ENCODE measurements at places on chromosomes 11 and 22.

GRCh38 chr11:93320230-93320629 is 10.3 kb upstream of the DEUP1 start:
- DNase-seq: no peak

DNA sequence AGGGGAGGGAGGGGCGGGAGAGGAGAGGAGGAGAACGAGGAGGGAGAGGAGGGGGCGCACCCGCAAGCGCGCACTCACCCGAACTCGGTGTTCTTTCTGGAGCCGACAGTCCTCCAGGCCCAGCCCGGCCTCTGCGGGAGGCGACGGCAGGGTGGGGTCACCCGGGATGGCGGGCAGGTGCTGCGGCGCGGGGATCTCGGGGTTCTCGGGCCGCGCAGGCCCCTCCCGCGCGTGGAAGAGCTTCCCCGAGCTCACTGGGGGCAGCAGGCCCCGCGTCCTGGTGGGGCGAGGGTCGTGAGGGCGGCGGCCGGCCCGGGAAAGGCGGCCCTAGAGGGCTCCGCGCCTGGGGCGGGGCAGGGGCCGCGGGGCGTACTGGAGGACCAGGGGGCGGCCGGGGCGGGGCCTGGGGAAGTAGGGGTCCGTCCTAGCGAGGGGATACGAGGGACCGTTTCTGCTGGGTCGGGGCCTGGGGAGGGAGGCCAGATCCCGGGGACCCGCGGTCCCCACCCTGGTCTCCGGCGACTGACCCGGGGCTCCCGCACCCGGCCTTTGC is 5.2 kb downstream of the LMNTD2 start:
- no peak for DNase-seq

GRCh38 chr11:70142221-70142875 is 60.7 kb upstream of the FADD start:
- DNase-seq: no peak

DNA sequence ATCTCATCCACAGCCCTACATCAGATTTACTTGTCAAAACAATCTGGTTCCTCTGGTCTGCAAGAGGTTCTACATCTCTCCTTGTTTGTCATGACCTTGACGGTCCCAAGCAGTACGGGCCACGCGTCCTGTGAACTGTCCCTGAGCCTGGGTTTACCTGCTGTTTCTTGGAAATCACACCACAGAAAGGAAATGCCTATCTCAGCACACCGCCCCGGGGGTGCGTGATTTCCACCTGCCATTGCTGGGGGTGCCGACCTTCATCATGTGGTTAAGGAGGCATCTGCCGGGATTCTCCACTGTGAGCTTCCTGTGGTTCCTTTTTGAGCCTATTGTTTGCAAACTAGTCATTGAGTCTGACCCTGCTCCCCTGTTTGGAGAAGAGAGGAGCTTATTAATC is 1363.4 kb downstream of the BRD1 start:
- no peak for DNase-seq

DNA sequence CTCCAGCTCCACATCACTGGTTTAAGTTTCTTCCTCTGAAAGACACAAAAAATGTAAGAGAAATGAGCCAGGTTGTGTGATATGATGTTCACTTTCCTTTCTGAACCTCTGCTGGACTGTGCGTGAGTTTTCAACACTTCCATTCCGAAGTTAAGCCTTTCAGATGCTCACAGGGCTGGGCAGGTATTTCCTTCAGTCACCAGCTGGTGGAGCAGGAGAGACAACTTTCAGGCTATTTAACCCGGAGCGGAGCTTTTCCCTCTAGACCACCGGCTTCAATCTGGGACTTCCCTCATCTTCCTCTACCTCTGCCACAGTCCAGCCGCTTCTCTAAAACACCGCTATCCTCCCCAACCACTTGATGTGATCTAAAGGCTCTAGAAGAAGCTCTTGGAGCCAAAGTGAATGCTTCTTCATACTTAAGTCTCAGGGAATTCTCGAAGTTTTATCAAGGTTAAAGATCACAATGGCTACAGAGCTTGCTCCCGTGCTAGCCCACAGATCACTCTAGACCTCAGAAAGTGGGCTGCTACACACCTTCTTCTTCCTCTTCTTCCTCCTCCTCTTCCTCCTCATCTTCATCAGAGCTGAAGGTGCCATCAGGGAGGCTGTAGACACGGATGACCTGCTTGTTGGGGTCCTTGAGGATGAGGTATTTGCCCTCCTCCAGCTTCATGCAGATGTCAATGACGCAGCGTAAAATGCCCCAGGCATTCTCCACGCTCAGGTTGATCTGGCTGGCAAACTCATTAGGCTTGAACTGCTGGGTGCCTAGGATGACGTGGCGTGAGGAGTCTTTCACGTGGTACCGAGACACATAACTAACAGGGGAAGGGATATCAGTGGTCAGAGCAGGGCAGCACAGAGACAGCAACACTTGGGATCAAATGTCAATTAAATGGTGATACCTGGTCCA is 4.4 kb upstream of the FOXRED2 start:
- DNase-seq: peak; percentile 4

DNA sequence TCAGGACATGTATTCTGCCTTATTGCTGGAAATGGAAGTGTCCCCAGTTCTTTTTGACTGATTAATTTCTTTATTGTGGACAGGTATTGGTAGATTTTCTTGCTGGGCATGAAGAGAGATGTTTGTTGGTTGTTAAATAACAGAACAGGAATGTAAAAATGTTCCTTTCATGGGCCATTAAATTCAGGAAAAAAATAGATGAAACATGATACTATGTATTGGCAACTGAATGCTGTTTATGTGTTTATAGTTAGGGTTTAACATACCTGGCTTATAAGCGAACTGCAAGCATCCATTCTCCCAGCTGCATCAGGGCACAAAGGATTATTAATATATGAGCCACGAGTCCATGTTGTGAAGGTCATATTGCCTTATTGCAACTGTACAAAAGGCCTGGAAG is 368.5 kb downstream of the NELL1 start:
- DNase-seq: no peak

- no peak for DNase-seq
These were observed 14.3 kb upstream of the AIFM3 start for GRCh38 chr22:20952544-20953341.

GRCh38 chr11:33116535-33116934 is 44.7 kb downstream of the CSTF3 start:
- no peak for DNase-seq

GRCh38 chr11:100397401-100397800 is 289.7 kb upstream of the ARHGAP42 start:
- no peak for DNase-seq

GRCh38 chr11:97364047-97364446 is 974.2 kb downstream of the JRKL start:
- no peak for DNase-seq

DNA sequence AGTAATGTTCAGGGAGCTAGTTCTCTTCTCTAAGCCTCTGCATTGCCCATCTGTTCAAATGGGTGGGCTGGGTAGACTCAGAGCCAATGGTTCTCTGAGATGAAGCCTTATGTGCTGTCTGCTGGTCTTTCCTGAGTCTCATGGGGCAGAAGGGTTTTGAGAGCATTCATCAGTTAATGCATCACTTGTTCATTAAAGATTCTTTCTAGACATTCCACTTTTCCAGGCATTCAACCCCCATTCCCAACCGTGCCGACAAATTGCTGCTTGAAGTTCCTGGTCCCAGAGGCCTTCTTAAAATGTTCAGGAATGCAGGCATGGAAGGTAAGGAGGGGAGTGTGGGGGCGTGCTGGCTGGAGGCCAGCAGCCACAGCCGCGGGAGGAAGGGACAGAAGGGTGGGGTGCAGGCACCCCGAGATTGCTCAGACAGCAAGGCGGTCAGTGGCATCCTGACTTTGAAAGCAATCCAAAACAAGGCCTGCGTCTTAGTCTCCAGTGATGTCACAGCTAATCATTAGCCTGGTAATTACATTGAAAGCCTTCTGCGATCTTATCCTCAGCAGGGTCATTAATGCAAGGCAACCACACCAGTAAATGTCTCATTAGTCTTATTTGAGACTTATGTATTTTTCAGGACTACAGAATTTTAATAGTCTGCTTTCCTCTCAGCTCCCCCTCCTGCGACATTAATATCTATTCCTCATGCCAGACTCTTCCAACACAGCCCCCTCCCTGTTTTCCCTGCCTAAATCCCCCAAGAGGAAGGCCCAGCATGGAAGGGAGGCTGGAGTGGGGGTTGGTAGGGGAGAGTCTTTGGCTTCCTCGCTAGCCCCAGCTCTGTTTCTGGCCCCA is 328.8 kb downstream of the MIAT start:
- no peak for DNase-seq

GRCh38 chr11:128688896-128689546 is 4.9 kb upstream of the FLI1 start:
- no peak for DNase-seq

DNA sequence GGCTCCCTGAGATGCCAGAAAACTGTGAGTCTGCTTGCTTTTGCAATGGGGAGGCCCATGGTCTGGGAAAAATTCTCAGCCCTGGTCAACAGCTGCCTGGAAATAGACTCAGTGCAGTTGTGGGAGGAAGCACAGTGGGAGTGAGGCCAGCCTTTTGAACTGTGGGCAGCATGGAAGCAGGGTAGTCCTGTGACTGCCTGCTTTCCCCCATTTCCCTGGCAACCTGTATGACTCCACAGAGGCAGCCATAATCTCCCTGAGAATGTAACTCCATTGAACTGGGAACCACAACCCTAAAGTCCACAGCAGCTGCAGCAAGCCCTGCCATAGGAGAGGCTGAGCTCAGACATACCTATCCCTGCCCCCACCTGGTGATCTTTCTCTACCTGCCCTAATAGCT is 494.6 kb upstream of the FAT3 start:
- DNase-seq: no peak

DNA sequence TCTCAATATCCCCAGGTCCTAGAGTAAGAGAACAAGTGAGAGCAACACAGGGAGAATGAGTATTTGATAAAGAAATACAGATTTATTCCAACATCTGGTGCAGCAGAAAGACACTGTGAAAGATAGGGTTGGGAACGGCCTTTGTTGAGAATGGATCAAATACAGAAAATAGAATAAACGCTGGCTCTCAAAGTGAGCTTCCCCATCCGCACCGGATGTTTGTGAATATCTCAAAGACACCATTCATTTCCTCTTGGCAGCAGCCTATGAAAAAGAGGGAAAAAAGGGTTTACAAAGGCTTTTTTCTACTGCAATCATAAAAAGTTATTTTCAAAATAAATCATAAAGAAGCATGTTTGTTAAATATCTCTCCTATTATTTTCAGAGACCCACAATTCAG is 279.3 kb downstream of the CASP12 start:
- DNase-seq: no peak

- DNase-seq: no peak
These were observed 13.8 kb upstream of the TFIP11 start for GRCh38 chr22:26525946-26526564.

GRCh38 chr22:44311855-44312170 is 938 bp downstream of the SHISAL1 start:
- no peak for DNase-seq

- DNase-seq: no peak
These were observed 3.7 kb downstream of the FAM180B start for GRCh38 chr11:47589977-47590861.

DNA sequence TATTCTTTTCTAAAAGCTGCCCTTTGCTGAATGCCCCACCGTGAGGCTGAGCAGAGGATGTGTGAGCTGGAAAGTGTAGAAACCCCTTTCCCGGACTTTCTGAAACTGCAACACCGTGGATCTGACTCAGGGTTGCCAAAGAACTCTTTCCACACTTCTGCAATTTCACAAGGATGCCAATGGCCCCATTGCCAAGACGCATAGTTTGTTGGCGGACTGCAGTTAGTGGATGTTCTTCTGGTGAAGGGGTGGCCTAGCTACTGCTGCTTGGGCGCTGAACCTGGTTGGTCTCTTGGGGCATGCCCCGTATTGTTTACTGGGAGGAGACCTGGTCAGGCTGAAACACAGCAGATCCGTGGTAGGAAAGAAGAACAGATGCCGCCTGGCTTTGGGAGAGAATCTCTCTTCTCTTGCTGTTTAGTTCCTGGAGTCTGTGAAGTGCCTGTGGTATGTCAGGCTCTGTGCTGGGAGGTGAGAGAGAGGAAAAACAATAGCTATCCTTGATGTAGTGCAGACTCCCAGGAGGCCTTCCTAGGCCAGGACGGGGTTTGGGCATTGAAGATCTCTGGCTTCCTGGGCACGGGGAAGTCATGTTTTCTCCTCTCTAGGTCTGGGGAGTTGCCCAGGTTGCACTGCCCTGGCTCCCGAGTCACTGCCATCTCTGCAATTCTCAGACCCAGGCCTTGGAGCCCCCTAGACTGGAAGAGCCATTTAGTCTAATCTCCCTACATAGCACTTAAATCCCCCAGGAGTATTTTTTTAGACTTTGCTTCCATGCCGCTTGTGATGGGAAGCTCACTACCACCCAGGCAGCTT is 26.9 kb downstream of the CD82 start:
- no peak for DNase-seq

- no peak for DNase-seq
These were observed 56.8 kb downstream of the CD82 start for GRCh38 chr11:44622190-44622650.

DNA sequence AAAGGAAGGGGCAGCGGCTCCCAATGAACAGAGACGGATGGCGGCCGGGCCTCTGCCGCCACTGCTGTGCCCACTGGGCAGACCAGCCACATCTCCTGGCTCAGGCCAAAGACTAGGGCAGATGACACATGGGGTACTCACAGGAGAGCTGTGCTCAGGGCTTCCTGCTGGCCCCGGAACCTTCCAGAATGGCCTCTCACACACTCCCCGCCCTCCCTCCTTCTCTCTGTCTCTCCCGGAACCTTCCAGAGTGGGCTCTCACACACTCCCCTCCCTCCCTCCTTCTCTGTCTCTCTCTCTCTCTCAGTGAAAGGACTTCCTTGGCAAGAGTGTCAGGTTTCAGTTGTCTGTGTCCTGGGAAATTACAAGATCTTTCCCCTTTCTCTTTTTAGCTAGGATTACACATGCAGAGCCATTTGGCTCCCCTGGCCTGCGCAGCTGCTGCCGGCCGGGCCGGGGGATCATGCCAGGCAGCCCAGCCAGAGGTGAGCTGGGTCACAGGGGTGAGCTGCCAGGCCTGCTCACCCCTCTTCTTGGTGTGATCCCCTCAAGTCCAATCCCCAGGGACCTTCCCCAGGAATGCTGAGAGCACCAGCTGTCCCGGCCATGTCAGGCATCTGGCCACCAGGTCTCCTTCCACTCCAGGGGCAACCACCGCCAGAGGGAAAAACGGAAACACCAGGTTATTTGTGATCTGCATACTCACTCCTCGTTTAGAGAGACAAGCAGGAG is 45.3 kb upstream of the ADA2 start:
- DNase-seq: peak; percentile 39

GRCh38 chr11:68691402-68691784 is 7.0 kb downstream of the GAL start:
- no peak for DNase-seq

- no peak for DNase-seq
These were observed 1.7 kb downstream of the ESRRA start for GRCh38 chr11:64306876-64307622.

GRCh38 chr11:67233584-67234190 is 32.6 kb upstream of the GRK2 start:
- DNase-seq: no peak

- DNase-seq: no peak
These were observed at the start of gene NCF4 for GRCh38 chr22:36860821-36861659. NCF4 (plus strand) TSS chr22:36861006; CDS start chr22:36861172, 166 bp downstream.

DNA sequence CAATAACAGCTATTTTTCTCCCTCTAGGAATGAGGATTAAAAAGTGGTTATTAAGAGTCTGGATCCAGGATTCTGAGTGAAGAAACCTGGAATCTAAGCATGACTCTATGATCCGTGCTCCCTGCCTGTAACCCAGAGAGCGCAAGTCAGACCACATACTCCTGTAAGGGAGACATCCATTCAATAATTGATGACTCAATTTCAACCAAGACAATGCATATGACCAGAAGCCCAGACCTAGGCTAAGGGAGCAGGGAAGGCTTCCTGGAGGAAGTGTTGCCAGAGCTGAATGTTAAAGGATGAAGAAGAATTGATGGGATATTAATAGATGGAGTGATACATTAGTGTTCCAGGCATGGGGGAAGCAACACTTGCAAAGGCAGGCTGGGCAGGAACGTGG is 13.8 kb upstream of the PAMR1 start:
- no peak for DNase-seq
